ENCODE measurements at places on chromosomes 12 and 14. TPM values are rescaled to one million over a fixed set of nuclear protein-coding genes. Genes with fewer than 3 reads are reported as not detected.

GRCh38 chr12:47222520-47223030 lies 142.8 kb upstream of the AMIGO2 start:
- ATAC-seq: peak; percentile 23

Gene HAL
- 0.53 TPM for total RNA-seq

GRCh38 chr12:52765702-52766101 lies 11.4 kb downstream of the KRT76 start:
- ATAC-seq: no peak

DNA sequence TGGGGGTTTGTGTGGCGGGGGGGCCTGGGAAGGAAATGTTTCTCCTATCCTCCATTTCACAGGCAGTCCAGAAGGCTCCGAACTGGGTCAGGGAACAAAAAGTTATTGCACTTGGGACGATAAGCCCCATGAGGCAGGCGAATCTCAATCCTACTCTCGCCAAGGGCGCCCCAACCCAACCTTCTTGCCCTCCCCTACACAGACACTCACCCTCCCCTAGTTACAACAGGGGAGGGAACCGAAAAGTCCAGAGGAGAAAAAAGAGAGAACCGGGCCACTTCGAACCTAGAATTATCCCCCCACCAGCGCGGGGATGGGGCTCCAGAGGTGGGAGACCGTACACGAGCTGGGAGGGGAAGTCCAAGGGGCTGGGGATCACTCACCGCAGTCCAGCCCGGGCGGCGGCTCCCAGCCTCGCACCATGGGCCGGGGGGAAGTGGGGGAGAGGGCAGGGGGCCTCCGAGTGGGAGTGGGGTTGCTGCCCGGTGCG lies 357 bp downstream of the HOMEZ start:
- ATAC-seq: peak; percentile 43

Gene REP15
- total RNA-seq: 0.24 TPM

- peak; percentile 23 for ATAC-seq
These were observed 11.5 kb upstream of the RASSF3 start for GRCh38 chr12:64598831-64599230.

DNA sequence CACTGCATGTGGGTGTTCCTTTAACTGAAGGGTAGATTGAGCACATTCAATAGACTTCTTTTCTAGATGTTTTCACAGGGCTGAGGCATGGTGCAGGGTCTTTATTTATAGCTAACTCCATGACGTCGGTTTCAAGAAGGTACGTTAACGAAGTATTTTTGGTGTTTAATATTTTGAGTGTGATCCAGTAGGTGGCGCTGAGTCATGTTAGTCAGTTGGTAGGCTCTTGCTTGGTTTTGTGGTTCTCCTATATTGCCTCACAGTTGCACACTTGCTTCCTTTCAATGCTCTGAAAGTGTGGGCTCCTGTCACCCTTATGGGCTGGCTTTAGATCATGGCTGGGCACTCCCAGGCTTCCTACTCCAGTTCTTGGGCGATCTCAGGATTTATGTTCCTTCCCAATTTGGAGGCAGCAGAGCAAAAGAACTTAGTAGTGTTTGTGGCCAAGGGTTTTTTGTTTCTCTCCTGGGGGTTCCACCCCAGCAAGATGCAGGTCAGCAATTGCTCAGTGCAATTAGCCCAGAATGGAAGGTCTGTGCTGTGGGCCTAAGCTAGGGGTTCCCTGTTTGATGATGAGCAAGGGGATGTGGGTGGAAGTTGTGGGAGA lies 471.6 kb upstream of the FOXG1 start:
- ATAC-seq: no peak

DNA sequence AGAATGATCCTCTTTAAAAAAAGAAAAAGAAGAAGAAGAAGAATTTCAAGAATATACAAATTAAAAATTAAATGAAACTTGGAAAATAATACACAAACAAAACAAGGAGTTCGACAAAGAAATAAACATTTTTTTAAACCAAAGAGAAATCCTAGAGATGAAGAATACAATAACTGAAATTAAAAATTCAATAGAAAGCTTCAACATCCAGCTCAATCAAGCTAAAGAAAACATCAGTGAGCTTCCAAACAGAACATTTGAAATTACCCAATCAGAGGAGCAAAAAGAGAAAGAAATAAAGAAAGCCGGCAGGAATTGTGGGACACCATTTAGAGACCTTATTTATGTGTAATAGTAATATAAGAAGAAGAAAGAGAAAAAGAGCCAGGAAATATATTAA lies 37.2 kb upstream of the RHOJ start:
- no peak for ATAC-seq

DNA sequence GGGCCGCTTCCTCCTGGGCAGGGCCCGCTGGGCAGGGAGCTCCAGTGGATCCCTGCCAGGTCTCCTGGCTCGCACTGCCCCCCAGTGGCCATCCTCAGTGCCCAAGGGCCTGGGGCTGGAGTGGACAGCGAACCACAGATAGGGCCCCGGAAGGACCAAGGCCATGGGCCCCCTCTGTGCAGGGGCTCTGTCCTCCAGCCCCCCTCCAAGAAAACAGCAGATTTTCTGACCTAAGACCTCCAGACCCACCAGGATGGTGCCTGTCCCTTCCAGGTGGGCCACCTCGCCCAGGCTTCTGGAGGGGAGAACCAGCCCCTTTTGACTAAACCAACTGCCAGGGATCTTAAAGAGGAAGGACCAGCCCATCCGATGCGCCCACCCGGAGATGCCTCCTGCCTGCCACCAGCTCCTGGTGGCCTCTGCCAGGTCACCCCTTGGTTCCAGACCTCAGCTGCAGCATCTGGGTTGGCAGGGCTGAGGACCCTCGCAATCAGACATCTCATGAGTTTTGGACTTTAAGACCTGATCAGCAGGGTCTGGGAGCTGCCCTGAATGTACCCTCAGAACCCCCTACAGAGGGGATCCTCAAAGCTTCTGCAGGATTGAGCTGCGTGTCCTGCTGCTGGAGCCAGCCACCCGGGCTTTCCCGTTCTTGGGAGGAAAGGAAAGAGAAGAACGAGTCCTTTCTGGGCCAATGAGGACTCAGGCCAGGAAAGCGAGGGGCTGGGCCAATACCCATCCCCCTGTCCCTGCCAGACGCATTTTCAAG lies 325.8 kb upstream of the DIO3 start:
- peak; percentile 53 for ATAC-seq

DNA sequence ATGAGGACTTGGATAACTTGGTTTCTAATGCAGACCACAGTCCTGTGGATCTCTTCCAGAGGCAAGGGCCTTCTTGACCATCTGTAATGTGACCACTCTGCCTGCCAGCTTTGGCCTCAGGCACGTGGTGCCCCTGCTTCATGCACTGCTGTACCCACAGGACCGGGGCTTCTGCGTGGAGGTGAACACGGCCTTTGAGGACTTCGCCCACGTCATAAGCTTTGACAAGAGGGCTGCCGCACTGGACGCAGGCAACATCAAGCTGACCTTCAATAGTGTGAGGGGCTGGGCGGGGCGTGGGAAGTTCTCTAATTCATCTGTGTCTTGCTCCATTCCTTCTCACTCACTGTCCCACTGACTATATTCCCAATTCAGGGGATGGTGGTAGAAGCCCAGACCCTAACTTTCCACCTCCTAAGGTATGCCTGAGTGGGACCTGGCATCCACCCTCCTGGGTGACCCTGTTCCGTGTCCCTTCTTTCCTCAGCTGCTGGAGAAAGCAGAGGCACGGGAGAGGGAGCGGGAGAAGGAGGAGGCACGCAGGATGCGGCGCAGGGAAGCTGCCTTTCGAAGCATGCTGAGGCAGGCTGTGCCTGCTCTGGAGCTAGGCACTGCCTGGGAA lies 18.5 kb downstream of the PRPF40B start:
- ATAC-seq: no peak

DNA sequence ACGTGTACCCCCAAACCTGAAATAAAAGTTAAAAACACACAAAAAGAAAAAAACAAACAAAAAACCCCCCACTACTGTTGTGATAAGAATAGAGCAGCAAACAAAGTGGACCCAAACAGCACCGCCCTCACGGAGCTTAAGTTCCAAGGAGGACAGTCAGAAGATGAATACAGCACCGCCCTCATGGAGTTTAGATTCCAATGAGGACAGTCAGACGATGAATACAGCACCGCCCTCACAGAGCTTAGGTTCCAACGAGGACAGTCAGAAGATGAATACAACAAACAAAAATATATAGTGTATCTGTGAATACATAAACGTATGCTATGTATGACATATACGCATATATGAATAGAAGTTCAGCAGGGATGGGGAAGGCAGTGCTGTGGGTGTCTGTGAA lies 353.8 kb downstream of the GLT1D1 start:
- no peak for ATAC-seq

DNA sequence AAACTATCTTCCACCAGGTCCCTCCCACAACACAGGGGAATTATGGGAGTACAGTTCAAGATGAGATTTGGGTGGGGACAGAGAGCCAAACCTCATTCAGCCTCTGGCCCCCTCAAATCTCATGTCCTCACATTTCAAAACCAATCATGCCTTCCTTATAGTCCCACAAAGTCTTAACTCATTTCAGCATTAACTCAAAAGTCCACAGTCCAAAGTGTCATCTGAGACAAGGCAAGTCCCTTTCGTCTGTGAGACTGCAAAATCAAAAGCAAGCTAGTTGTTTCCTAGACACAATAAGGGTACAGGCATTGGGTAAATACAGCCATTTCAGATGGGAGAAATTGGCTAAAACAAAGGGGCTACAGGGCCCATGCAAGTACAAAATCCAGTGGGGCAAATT lies 147.6 kb downstream of the RAD51B start:
- no peak for ATAC-seq
